Uterus (tissue), 4 donors: ENCODE measurements at places on chromosomes 11 and 22. TPM values are rescaled to one million over a fixed set of nuclear protein-coding genes. Genes with fewer than 3 reads are reported as not detected.

The NUP50 gene
- 45.7 TPM for total RNA-seq

The EXT2 gene
- total RNA-seq, result 116 TPM

The CCDC73 gene
- total RNA-seq, result not detected

The DEFB131B gene
- total RNA-seq, result not detected

The C11orf86 gene
- total RNA-seq, result not detected

The OR51B5 gene
- total RNA-seq, result 0.85 TPM

The LARGE2 gene
- total RNA-seq, result 4.4 TPM

The GGTLC3 gene
- not detected for total RNA-seq

The UPK3A gene
- not detected for total RNA-seq

The PATE4 gene
- not detected for total RNA-seq
